Peyer's patch (tissue), 4 donors: ENCODE measurements at places on chromosomes 1 and 21.

DNA sequence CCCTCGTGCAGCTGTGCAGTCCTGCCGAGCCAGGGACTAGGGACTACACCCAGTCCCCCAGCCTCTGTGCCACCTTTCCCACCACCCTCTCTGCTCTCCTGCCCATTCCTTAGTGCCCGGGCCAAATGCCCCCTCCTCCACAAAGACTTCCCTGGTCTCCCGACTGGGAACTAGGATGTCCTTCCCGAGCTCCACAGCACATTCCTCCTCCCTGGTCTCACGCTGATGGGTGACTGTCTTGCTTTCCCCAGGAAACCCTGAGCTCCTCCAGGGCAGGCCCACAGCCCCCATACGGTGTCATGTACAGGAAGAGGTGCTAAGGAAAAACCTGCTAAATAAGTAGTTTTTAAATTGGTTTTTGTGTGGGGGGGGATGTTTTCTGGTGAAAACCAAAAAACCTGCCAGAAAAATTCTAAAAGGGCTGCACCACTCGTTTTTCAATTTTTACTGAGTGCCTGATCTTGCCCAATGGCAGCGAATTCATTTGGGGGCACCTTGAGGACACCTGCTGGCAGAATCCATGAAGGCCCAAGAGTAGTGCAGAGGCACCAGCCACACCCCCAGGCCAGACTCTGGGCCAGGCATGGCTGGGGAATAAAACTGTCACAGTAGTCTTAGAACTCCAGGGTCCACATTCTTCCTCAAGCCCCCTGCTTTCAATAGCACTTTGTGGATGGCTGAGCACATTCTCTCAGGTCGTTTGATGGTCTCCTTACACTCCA is 50.4 kb downstream of the GLIS1 start:
- DNase-seq, result no peak

DNA sequence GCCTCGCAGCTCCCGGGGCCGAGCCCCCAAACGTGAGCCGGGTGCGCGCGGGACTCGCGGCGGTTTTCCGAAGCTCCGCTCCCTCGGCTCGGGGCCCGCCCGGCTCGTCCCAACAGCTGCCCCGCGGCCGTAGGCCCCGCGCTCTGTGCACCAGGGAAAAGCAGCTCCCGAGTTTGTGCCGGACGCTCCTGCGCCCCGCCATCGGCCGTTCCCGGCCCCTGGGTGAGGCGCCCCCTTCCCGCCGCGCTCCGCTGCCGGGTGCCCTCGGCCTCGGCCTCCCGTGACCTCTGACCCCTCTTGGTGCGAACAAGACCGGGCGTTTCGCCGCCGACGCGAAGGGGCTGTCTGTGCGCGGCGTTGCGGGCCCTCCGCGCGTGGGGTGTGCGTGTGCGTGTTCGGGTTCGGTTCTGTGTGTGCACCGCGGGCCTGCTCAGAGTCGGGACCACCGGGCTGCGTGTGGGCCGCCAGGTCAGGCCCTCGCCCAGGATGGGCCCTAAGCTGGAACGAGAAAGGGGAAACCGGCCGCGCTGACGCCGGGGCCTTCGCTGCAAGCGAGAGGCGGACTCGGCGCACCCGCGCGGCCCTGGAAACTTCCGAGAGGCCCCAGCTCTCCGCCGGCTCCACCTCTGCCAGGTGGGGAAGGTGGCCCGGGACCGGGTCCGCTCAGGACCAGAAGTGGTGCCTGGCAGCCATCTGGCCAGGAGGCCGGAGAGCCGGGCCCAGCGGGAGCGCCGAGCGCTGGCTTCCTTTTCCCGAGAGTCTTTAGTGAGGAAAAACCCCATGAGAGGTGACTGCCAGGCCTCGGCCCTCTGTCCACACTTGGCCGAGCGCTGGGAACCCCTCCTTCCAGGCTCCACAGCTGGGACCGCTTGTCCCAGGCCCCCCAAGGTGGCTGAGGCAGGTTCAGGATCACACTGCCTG is 1.9 kb downstream of the PRDM16 start:
- DNase-seq, result no peak

- DNase-seq, result no peak
These were observed 53.4 kb upstream of the CITED4 start for GRCh38 chr1:40915581-40915980.

- no peak for DNase-seq
These were observed 102.0 kb upstream of the TRABD2B start for GRCh38 chr1:48099072-48099773.
